ENCODE measurements at places on chromosomes 2 and 18.
A peak's percentile ranks its signal among the peaks of the same experiment; 100 is the strongest.

GRCh38 chr2:172345956-172346555 is 81.3 kb upstream of the ITGA6 start:
- no peak for DNase-seq

DNA sequence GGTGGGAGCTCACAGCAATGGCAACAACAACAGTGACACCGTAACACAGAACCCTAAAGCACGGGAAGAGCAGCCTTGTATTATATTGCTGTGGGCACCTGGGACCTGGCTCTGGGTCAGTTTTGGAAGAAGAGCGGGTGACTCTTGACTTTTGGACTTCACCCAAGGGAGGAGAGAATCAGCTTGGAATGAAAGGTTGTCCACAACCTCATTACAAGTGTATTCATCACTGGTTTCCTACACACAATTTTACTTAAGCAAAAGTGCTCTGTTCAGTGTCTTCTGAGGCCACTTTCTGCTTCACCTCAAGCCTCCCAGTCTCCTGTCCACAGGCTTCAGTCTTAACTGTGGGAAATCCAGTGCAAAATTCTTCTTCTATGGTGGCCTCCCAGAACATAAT is 263.8 kb downstream of the KCNE4 start:
- no peak for DNase-seq

DNA sequence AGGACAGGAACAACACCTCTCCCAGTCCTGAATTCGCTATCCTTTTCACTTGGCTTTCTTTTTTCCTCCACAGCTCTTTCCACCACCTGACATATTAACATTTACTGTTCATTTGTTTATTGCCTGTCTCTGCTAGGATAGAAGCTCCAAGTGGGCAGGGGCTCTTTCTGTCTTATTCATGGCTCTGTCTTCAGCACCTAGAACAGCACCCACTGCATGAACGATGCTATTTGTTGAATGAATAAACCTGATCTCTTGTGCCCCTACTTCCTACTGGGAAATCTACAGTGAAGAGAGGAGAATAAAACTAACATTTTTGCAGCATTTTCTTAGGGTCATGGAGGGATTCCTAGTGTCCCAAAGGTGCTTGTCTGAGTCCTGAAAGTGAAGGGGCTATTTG is 24.4 kb upstream of the GAREM2 start:
- no peak for DNase-seq

GRCh38 chr18:74896390-74896991 is 298.8 kb downstream of the ZNF407 start:
- DNase-seq, result no peak

GRCh38 chr18:63260380-63260754 is 59.2 kb downstream of the BCL2 start:
- no peak for DNase-seq

GRCh38 chr2:5353565-5353964 is 338.6 kb upstream of the SOX11 start:
- DNase-seq, result no peak

GRCh38 chr2:177983183-177983788 is 89.3 kb downstream of the PDE11A start:
- no peak for DNase-seq

- no peak for DNase-seq
Observed at GRCh38 chr2:54083445-54083844, 32.0 kb upstream of the ACYP2 start.

GRCh38 chr2:234133004-234133403 is 82.5 kb downstream of the SPP2 start:
- no peak for DNase-seq

- no peak for DNase-seq
Observed at GRCh38 chr2:23554054-23554697, 169.2 kb downstream of the KLHL29 start.

- no peak for DNase-seq
Observed at GRCh38 chr2:1685078-1685956, 59.0 kb downstream of the PXDN start.

- no peak for DNase-seq
Observed at GRCh38 chr2:113965644-113966043, 75.8 kb downstream of the ACTR3 start.

DNA sequence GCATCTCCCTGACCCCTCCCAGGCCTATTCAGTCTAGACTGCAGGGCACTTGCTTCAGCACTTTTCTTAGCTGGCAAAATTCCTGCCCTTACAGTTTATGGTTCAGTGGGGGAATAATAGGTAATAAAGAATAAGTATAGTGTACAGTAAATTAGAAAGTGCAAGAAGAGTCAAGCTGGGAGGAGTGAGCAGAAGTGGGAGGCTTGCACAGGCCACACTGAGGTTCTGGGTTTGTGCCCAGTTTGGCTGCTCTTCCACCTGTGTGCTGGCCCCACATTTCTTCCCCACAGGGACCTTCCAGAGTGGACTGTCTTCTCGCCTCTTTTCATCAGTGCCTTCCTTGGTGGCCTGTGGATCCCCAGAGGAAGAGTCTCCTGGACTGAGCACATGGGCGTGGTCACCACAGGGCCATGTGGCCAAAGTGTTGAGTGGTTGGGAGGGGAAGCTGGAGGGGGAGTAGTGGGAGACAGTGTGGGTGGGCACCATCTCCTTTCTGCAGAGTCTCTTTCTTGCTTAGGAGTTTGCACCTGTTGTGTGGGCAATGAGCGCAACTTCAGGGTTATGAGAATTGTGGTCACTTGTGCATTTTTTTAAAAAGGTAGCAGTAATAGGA is 128.6 kb upstream of the ZSWIM2 start:
- DNase-seq, result no peak

DNA sequence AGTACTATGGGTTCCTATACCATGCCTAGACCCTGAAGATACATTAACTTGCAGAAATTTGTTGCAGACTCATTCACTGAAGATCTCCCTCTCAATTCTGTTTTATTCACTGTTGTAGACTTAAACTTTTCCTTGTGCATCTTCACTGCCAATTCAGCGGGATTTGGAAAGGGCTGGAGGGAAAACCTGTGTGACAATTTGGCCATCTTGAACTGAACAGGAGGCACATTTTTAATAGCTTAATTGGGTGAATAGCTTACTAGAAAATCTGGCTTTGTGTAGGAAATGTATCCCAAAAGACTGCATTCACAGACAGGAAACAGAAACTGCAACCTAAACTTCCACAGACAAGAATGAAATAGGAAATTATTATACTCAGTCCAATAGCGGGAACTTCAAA is 512.3 kb downstream of the XIRP2 start:
- no peak for DNase-seq

GRCh38 chr2:106269591-106270291 is 75.6 kb upstream of the UXS1 start:
- DNase-seq, result peak; percentile 36

DNA sequence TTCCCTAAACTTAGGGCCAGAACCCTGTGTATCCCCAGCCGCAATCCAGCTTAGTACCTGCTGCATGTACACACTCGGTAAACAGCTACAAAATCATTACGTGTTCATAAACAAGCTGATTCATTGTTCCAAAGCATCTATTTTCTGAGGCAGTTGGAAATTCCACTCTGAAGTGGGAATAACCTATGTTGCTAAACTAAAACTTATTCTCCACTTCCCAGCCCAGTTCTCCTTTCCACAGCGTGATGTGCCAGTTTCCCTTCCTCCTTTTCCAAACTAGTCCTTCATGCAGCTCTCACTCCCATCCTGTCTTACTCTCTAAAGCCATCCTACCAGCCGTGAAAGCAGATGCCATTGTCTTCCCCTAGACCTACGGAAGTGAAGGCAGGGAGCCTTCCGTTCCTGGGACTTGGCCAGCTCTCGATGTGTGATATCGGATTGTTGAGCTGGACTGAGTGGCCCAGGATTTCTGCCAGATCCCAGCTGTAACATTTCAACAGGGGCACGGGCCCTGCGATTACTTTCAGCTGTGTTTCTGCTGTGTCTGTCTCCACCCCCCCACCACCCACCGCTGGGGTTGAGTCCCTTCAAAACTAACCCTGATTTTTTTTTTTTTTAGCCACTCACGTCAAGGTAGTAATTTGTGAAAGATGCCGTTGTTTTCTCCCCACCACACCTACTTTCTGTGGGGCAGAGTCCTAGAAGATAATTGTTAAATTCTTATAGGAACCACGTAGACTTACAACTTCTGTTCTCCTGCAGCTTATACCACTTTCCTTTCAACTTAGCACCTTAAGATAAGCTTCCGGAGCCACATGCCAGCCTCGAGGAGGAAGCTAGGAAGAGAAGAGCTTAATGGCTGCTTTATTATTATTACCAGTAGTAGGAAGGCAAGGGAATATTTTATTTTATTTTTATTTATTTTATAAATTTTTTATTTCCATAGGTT is 100.9 kb downstream of the CRIM1 start:
- DNase-seq, result no peak

DNA sequence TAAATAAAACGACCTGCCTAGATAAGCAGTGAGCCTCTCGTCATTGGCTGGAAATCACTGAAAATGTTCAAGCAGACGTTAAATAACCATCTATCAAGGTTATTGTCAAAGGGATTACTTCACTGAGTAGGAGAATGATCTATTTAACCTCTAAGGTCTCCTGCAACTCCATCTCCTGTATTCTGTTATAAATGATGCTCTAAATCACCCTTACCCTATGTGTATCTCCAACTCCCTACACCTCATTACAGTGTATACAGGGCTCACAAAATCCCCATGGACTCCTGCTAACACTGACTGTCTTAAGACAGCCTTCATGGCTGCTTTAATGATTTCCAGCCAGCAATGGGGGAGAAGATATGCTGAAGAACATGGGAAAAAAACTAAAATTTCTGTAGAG is 31.0 kb upstream of the BBS5 start:
- DNase-seq, result no peak

Measured in stimulated activated naive B cell treated with anti-CD40 and anti-IgM and Interleukin-4, amounts not matched to agents 10 μg/mL and 1 μg/mL and 100 μg/mL, for 72 hours (primary cell).